ENCODE measurements at places on chromosomes 3 and 15.
A peak's percentile ranks its signal among the peaks of the same experiment; 100 is the strongest.

GRCh38 chr15:47411733-47412132 lies 305.6 kb upstream of the SEMA6D start:
- no peak for DNase-seq

DNA sequence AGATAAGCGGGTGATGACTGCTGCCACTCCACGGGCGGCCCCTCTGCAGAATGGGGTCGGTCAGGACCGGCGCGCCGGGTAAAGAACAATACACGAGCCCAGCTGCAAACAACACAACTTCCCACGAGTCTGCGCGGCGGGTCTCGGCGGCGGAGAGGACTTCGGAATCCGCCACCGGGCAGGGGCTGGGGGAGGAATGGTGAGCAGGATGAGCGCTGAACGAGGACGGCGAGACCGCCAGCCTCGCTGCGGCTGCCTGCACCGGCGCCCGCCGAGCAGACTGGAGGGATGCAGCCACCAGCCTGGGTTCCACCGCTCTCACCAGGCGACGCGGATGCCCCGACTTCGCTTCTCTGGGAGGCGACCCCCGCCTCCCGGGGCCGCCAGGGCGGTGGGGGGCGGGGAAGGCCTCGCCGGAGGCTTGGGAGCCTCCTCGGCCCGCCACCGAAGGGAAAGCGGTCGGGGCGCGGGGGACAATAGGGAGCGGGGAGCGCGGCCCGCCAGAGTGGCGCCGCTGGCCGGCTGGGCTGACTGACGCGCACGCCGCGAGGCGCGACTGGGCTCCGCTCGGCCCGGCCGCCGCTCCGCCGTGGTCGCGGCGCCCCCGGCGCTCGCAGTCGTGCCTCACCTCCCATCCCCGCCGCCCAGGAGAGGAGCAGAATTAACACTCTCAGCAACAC lies 515 bp downstream of the ADAM10 start:
- DNase-seq, result no peak

- no peak for DNase-seq
Measured at GRCh38 chr15:64693134-64693533, 82.3 kb downstream of the RBPMS2 start.

GRCh38 chr3:34008836-34009809 lies 210.7 kb downstream of the PDCD6IP start:
- DNase-seq, result no peak

DNA sequence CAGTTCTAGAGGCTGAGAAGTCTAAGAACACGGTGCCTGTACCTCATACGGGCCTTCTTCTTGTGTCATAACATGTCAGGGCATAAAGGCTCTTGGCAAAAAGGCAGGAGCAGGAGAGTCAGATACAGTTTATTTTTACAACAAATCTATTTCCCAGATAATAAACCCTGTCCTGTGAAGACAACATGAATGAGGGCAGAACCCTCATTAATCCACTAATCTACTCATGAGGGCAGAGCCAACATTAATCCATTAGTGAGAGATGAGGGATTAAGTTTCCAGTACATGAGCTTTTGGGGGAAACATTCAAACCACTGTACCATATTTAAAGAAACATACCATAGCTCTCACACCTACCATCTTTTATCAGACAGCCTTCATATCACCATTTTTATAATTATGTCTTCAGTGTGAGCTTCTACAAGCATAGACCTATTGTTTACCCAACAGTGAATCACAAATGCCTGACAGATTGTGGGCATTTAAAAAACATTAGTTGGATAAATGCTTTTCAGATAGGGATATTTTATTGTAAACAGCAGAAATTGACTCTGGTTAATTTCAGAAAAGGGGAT lies 645.8 kb downstream of the GRM7 start:
- DNase-seq, result no peak

- DNase-seq, result no peak
Measured at GRCh38 chr3:150756491-150757059, 6.4 kb downstream of the SIAH2 start.

DNA sequence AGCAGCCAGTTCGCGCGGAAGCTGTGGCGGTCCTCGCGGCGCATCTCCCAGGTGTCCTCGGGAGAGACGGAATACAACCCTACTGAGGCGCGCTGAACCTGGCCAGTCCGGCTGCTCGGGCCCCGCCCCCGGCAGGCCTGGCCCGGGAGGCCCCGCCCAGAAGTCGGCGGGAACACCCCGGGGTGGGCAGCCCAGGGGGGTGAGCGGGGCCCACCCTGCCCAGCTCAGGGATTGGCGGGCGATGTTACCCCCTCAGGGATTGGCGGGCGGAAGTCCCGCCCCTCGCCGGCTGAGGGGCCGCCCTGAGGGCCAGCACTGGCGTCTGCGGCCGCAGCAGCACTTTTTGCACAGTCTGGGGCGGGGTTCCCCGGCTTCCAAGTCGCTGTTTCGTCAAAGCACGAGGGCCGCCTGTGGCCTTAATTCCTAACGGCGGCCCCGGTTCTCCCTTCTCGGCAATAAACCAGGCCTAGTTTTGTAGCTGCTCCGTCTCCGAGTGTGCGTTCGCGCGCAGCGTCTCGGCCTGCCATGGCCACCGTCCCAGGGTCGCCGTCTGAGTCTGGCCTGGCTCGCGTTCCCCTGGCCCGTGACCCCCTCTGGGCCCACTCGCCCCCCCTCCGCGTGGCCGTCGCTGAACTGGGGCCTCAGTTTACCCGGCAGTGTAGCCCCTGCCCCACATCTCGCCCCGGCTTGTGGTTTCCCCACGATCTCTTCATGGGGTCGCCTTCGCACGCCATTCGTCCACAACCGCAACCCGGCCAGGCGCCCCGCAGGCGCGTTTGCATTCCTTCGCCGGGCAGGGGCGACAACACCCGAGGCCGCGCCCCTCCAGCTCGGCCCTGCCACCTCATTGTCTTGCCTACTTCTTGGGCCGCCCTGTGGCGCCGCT lies 30.0 kb downstream of the NBEAL2 start:
- DNase-seq, result no peak

- peak; percentile 75 for DNase-seq
Measured at GRCh38 chr15:47431501-47431900, 285.8 kb upstream of the SEMA6D start.

DNA sequence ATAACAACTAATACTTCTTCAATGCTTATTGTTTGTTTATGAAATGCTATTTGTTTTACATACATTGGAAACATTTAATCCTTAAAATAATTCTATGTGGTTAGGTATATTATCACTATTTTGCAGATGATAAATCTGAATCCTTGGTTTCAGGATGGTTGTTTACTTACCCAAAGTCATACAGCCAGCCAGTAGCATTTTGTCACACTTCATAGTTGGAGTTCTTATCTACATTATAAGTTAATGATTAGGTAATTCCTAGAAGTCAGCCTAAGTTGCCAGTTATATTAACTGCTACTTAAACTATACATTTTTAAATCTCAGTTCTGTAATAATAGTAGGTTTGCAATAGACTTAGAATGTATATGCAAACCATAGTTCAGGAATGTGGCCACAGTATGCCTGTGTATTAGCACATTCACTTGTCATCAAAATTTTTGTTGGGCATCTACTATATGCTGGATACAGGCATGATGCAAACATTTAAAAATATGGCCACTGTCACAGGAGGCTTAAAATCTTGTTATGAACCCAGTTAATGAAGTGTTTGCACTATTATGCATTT lies 187.9 kb downstream of the UBE2E2 start:
- no peak for DNase-seq

DNA sequence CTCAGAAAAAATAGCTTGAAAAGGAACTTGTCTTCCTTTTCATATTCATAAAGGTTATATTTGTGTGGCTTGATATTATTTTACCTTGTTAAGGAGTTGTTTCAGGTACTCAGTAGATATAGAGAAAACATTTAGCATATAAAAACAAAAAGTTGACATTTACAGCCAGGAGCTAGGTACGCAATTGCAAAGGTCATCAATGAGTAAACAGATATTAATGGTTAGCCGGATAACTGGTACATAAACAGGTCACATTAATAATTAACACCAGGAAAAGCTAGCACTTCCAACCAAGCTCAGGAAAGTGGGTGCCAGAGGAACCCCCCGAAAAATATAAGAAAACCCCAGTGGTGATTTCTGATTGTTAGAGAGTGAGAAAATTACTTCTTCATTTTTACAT lies 146.6 kb upstream of the NR2F2 start:
- no peak for DNase-seq

DNA sequence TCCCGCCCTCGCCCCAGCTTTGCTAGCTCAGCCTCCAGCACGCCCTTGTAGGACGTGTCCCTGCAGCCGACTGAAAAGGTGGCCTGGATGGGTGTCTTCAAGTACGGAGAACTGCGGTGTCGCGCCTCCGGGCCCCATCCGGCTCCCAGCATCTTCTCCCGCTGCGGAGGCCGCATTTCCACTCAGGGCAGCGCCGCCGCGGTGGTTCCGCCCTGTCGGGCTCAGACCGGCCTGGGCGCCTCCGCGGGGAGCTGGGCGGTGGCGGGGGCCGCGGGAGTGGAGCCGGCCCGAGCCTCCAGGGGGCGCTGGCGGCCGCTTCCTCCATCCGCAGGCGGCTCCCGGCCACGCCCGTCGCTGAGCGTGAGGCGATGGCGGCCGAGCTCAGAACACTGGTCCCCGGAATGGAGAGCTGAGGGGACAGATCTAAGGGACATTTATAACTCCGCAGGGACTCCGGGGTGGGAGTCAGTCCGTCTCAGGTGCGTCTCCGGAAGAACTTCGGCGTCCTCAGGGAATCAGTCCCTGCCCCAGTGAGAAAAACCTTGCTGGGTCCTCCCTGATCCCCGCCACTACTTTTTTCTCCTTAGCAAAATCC lies 13.6 kb upstream of the SMCO1 start:
- DNase-seq, result no peak

DNA sequence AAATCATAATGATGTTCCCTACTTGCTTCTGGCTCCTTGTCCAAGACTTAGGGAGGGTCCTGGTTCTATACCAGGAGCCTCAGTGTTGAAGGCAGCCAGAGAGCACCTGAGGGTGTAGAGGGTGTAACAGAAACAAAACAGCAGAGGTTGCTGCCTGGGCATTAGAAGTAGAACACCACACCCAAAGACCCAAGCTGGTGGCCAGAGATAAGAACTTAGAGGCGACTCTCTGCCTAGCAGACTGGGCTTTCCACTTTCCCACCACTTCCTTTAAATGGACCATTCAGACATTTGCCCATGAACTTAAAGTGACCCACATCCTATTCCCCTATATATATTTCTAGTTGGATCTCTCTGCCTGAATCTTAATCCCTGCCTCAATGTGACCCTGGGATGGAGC lies 189.8 kb downstream of the KLF13 start:
- no peak for DNase-seq

- DNase-seq, result no peak
Measured at GRCh38 chr3:65174713-65175112, 486.9 kb upstream of the ADAMTS9 start.

- no peak for DNase-seq
Measured at GRCh38 chr15:73364070-73364469, 4.7 kb downstream of the HCN4 start.

GRCh38 chr3:111937871-111938270 lies 41.0 kb upstream of the ABHD10 start:
- DNase-seq, result no peak

DNA sequence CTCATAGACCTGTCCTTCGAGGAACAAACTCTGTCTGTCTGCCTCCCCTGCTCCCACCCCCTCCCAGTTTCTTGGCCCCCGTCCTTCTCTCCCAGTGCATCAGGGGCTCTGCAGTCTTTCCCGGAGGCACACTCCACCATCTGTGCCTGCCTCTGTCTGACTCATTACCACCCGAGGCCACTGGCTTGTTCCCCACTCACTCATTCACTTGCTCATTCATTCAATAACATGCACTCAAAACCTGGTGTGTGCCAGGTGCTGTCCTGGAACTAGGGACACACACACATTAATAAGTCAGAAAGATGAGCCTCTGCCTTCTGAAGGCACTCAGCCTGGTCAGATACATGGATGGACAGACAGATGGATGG lies 12.4 kb downstream of the AMIGO3 start:
- no peak for DNase-seq

DNA sequence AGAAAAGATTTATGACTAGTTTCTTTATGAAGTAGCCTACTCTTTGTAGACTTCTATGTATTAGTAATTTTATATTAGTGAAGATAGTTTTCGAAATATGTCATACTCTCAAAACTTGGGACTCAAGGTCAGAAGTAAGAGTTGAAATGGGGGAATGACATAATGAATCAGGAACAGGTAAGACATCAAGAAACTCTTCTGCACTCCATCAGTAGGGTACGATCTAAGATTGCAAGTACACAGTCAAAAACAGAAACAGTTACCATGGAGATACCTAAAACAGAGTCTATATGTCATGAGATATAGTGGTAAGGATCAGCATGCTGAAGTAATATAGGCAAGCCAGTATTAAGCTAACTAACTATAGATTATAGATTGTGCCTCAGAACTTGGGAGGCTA lies 187.0 kb upstream of the MLF1 start:
- no peak for DNase-seq

- no peak for DNase-seq
Measured at GRCh38 chr15:40493089-40493840, 22.5 kb downstream of the CHST14 start.

DNA sequence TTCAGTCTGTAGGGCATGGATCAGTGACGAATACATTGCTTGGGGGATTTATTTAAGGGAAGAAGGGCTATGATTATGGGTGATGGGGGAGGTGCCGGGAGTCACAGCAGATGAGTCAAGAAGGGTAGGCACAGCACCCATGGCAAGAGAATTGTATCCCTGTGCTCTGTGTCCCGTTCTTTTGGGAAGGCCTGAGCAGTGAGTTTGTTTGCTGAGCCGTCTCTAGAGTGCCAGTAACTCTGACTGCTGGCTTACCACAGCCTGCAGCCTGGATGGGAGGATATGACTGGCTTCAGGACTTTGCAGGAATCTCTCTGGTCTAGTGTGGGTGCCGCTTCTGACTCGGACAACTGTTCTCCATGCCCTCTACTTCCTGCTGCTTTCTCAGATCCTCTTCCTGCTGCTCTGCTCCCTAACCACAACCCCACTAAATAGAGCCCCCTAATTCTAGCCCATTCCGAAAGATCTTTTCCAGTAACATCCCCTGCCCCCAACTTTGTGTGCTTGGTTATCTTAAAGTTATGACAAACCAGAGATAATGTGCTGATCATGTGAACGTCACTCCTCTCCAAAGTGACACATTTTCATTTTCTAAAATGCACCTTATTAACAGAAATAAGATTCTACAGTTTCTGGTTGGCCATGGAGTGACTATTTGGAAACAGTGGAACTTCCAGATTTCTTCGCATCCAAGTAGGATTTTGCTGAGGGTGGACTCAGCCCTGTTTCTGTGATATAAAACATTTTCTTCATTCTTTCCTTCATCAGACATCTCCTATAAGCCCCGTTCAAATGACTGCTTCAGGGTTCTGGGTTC lies 239.0 kb downstream of the SLCO3A1 start:
- DNase-seq, result no peak

DNA sequence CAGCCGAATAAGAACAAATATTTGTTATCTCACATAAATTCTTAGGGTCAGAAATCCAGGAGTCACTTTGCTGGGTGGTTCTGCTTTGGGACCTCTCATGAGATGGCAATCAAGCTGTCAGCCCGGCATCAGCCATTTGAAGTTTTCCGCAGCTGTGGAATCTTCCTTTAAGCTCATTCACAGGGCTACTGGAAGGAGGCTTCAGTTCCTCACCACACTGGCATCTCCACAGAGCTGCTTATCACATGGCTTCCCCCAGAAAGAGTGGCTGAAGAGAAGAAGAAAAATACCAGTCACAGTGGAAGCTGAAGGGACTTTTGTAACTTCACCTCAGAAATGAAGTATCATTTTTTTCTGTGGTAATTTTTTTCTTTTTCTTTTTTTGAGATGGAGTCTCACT lies 267.7 kb downstream of the CHL1 start:
- no peak for DNase-seq
